Posterior cingulate gyrus (tissue), 11 donors: ENCODE measurements at places on chromosomes 3 and 15.
A peak's percentile ranks its signal among the peaks of the same experiment; 100 is the strongest.

GRCh38 chr3:132605374-132605792, 8.3 kb downstream of the ACKR4 start:
- DNase-seq = no peak

DNA sequence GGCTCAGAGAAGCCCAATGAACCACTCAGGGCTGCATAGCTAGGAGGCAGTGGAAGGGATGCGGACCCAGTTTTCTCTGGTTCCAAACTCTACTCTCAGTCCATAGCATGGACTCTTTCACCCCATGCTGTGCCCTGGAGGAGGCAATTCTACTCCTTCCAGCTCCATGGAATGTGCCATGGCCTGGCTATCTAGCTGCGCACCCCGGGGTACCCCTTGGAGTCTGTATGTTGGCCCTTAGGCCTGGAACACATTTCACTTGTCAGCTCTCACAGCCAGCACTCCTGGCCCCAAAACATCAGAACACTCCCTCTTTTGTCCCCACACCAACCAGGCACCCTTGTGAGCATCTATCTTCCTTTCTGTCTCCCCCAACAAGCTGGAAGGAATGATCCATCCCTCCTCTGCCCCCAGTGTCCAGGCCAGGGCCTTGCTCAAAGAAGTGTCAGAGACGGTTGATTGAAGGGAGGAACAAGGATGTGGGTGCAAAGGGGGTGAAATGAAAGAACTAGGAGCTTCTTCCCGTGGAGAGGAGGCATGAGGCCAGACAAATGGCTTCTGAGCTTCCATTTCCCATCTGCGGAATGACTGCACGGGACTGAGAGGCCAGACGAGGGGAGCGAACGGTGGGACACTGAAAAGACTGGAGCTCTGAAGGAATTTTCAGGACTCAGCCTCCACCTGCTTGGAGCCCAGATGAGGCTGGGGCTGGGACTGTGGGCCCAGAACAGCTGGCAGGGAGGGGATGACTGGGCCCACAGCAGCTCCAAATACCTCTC, 2.8 kb downstream of the PRSS50 start:
- DNase-seq = no peak

GRCh38 chr3:188469228-188469885, 315.4 kb downstream of the LPP start:
- no peak for DNase-seq

DNA sequence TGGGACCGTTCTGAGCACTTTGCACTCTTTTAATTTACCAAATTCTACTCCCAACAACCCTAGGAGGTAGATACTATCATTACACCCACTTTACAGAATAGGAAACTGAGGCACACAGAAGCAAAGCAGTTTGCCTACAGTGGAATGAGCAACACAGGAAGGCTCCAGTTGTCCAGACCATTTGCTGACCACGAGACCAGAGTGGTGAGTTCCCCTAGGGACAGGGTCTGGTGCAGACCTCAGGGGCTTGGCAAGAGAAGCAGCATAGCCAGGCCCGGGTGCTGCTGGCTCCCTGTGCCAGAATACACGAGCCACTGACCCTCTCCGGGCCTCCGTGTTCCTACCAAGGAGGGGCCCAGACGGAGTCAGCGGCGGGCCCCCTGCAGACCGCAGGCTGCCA, 26.5 kb downstream of the PLXND1 start:
- no peak for DNase-seq

- DNase-seq = no peak
These were observed 308.3 kb downstream of the GAP43 start for GRCh38 chr3:115931581-115931980.

- DNase-seq = no peak
These were observed 8.9 kb upstream of the SGO1 start for GRCh38 chr3:20194793-20195460.

DNA sequence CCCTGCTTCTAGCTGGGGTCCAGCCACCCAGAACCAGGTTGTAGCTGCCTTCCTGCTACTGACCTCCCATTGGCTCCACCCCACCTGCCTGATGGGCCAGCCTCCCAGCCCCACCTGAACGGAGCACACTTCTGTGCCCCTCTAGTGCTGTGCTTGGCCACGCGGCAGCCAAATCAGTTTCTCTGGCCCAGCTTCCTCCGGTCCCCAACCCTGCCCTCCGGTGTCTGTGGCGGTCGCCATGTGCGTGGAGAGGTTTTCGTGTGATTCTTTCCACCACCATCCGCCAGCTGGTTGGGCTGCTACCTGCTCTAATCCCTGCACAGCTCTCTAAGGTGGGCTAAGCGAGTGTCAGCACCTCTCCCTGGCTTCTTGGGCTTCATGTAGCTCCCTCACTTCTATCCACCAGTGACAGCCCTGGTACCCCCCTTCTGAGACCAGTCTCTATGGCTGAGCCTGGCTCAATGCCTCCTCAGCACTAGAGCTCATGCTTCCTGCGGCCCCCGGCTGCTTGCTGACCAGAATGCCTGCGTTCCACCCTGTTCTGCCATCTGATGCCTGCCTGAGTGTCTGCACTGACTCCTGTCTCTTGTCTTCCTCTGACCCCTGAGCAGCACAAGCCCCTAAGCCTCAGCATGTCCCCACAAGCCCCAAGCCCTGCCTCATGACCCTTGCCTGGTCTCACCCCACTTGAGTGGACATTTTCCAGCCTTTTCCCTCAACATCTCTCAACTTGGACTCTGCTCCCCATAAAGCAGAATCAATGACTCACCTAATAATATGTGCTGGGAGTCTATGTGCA, 23.2 kb upstream of the MAGEF1 start:
- no peak for DNase-seq

DNA sequence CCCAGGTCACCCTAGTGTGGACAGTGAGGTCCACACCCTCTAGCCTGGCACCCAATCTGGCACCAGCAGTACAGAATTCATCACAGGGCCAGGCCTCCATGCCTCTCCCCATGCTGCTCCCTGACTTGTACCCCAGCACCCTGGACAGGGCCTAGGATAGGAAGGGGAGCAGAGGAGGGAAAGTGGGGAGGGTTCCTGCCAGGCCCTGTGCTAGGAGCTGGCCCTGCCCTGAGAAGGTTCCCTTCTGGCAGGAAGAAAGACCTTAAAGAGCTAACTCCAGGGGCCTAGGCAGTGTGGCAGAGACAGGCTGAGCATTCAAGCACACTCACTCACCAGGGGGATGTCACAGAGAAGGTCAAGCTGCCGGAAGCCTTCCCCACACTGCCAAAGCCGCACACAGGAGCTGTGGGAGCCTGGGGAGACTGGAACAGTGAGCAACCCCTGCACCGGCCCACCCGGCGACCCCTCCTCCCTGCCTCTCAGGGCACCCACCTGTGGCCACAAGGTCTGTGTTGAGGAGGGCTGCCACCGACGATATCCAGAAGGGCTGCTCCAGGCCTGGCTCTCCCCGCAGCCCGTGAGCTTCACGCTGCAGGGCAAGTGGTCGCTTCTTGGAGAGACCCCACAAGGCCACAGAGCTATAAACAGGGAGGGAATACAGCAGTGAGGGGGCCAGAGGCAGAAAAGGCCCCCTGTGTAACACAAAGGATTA, 7.4 kb downstream of the RRP9 start:
- DNase-seq = no peak

GRCh38 chr3:148588291-148588690, 109.4 kb upstream of the AGTR1 start:
- no peak for DNase-seq

DNA sequence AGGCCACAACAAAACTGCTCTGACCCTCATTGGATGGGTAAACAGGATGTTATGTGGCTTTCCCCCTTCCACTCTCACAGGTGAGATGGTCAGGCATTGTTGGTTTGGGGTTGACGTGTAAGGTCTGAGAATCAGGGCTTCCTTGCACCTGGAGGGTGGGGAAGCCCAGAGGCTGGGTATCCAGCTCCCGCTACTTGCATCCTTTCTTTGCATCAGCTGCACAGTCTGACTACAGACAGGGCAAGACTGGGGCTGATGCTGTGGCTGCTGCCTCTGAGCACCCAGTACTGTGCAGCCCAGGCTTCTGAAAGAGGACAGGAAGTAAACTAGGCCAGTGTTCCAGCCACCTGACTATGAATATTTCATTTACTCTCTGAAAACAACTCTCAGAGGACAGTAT, 58.0 kb upstream of the ATP2B2 start:
- no peak for DNase-seq

DNA sequence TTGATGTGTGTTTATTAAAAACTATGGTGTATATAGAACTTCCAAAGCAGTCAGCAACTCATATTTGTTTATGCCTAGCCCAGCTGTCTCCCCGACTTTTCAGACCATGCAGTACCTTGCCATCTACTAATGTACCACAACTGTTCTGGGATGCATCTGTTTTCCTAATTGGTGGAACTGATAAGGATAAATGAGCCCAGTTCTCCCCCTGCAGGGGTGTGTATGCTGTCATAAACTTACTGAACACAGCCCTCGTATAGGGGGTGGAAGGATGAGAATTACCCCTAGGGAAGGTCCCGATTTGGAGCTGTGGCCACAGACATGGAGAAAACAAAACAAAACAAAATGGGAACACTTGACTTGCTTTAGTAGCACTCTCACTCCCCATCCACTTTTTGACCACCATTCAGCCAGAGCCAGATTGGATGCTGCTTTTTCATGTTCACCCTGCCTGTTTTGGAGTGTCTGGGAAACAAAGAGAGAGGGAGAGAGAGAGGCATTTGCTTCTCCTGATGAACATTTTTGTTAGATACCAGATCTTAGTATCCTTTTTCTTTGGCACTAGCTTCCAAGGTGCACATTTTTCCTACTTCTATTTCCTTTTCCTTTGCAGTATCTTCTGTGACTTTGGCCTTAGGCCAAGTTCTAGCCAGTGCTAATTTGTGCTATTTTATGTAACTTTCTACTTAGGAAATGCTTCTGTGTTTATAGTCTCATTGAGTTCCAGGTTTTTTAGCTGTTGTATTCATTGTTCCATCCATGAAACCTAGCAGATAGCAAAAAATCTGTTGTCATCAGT, 29.1 kb downstream of the CADM2 start:
- DNase-seq = no peak

DNA sequence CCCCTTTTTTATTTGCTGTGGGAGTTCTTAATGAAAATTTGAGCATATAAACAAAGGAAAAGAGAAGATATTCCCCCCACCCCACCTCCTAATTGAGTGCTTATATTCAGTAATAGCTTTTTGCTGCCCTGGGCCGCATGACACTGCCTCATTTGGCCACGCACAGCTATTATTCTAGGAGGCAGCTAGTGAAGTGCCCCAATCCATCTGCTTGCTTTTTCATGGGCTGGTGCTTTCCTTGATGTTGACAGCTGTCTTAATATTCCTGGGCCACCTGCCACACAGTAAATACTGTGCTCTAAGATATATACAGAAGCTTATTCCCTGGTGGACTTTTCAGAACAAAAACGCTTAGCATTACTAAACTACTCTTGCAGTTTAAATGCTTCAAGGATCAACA, 3.8 kb upstream of the CRYBG3 start:
- no peak for DNase-seq

GRCh38 chr15:38883987-38884386, 319.4 kb upstream of the RASGRP1 start:
- DNase-seq = no peak

GRCh38 chr15:69579950-69580618, 127.5 kb downstream of the RPLP1 start:
- no peak for DNase-seq

DNA sequence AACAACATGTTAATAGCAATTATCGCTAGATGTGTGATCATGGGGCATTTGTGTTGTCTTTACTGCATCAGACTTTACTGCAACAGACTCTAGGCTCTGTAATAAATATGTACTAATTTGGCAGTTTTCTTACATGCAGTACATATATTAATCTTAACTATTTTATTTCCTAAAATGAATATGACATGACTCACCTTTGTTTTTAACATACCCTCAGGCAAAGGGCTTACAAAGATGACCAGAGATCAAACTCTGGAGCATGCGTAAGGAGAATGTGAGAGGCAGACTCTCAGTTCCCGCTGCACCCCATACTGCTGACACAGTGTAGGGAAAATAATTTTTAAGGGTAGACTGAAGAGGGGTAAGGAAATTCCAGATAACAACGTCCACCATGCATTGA, 7.2 kb upstream of the FAM174B start:
- no peak for DNase-seq

GRCh38 chr3:195147649-195148080, 123.3 kb downstream of the XXYLT1 start:
- no peak for DNase-seq

DNA sequence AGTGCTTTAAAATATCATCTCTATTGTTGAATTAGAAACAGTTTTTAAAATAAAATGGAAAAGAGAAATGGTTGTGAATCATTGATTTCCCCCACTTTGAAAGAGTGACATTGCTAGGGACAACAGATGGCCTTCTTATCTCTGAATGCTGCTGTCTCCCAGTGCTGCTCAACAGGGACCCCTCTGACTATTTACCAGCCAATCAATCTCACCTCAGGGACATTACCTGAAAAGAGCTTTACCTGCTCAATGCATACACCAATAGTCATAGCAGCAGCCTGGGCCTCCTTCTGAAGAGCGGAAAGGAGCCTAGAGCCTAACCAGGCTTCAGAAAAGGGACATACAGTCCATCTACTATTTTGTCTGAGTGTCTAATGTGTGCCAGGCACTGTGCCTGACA, 162.8 kb downstream of the CGGBP1 start:
- DNase-seq = no peak

DNA sequence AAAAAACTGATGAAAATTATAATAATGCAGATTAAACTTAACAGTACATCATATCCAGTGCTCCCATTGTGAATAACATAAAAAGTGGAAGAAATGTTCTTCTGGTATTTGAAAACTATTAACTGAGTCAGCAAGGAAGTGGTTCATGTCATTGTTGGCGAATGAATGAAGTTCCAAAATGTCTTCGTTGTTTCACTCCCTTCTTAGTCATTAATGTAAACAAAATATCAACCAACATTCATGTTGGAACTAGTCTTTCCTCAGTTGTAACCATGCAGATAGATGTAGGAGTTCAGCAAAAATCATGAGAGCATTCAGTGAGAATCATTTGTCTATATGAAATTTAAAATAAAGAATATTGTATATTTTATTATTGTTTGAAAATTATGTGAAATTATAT, 44.1 kb upstream of the ICE2 start:
- no peak for DNase-seq

DNA sequence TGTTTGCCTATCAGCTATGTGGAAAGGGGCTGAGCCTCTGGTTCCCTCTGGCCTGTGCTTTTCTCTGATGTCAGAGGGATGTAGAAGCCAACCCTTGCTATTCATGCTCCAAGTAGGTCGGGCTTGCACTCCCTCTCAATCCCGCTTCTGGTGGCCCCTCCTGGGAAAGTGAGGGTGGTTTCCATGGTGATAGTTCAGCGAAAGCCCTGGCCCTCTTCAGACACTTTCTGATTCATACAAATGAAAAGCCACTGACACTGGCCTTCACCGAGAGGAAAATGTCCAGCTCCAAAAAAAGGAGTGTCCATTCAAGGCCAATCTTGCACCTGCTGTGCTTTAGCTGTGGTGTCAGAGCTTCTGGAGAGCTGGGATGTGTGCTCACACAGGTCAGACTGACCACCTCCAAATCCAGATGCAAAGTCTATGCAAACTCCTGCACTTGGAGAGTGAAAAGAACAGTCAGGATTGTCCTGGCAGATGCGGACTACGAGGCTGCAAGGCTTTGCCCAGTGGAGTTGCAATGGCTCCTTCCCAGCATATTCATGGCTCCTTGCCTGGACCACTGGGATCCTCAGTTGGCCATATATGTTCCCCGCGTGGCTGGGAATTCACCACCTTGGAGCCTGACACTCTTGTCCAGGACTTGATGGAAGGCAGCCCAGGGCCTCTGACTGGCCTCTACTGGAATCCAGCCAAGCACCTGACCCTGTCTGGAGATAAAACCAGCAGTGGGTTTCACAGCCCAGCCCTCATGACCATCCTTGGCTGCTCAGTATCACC, 96.6 kb downstream of the CEMIP start:
- DNase-seq = peak; percentile 40

- DNase-seq = no peak
These were observed 68.1 kb downstream of the DNAJB8 start for GRCh38 chr3:128398586-128398985.
